ENCODE measurements at places on chromosomes 4 and X.

GRCh38 chr4:4868758-4869723 is 9.6 kb downstream of the MSX1 start:
- no peak for DNase-seq

DNA sequence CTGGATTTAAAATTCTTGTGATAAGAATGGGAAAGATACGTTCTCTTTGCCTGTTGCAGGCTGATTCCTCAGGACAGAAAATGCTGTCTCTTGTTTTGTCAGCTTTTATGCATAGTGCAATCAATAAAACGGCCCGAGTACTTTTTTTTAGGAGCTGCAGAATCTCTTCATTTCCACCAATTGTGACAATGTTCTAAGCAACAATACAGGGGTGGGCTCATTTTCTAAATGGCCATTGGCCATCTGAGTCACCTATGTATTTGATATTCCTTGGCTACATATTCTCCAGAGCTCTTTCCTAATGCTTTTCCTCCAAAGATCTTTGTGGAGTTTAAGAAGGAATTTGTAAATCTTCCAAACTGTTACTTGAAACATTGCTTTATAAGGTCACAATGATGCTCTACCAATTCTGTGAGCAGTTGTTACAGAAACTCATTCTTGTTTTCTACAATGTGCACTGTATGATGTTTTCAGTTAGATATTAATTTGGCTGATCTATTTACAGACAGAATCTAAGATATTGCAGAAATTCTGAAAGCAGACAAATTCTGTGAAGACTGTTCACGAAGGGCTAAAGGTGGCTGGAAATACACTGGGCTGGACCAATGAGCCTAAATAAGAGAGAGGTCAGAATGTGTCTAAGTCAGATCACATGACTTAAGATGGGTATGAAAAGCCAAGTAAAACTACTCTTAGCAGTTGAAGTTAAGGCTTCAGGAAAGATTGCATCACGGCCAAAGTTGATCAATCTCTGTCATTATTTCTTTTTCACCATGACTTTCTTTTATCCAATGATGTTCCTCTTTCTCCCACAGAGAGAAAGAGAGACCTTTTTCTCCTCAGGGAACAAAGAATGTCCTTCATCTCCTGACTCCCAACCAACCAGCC is 33.4 kb downstream of the TAPT1 start:
- DNase-seq = no peak

- no peak for DNase-seq
Measured at GRCh38 chr4:70556856-70557255, 35.2 kb upstream of the AMBN start.

DNA sequence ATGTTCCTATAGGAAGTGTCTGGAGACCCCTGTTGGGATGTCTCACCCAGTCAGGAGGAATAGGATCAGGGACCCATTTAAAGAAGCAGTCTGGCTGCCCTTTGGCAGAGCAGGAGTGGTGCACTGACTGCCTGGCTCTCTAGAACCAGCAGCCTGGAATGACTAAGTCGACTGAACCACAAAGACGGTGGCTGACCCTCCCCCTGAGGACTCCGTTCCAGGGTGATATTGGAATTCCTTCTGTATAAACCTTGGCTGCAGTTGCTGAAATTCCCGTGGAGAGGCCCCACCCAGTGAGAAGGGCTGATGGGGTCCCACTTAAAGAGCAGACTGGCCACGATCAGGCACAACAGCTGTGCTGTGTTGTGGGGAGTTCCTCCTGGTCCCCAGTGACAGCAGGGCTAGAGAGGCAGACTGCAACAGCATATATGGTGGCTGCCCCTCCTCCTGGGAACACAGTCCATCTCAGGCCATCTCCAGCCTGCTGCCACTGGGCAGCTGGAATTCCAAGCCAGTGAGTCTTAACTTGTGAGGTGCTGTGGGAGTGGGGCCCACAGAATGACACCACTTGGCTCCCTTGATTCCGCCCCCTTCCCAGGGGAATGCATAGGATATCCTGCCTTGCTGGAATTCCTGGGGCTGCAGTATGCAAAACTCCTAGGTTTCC is 41.8 kb upstream of the RLIM start:
- no peak for DNase-seq

- DNase-seq = no peak
Measured at GRCh38 chr4:107996949-107997788, 7.5 kb downstream of the HADH start.

DNA sequence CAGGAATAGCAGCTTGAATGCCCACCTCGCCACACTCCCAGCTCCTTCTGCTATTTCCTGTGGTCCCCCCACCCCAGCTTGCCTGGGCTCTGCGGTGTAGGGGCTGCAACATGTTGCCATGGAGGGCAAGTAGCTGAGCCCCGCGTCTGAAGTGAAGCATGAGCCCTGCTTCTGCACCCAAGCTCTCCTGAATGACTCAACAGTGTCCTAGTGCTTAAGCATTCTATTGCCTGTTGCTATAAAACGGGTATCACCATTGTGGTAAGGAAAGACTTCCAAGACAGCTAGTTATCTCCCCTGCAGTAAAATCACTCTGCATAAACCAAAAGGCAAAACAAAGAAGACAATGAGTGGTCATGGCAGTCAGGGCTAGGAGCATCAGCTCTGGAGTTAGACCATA is 31.4 kb upstream of the SPATA4 start:
- DNase-seq = no peak

DNA sequence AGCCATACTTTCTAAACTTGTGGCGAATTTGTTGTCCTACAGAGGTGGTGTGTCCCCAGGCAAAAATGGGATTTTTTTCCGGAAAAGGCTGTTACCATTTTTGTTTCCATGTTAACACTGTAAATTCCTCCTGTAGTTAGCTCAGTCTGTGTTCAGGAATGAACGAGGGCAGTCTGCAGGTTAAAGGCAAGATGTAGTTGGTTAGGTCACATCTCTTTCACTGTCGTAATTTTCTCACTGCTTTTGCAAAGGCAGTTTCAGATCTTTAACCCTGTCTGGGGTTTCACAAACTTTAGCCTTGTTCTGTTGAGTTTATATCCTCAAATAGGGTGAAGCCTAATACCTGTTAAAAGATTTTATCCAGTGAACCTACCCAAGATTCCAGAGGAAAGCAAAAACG is 50.5 kb upstream of the PUDP start:
- no peak for DNase-seq

- DNase-seq = no peak
Measured at GRCh38 chr4:154465085-154465484, 26.5 kb downstream of the DCHS2 start.

DNA sequence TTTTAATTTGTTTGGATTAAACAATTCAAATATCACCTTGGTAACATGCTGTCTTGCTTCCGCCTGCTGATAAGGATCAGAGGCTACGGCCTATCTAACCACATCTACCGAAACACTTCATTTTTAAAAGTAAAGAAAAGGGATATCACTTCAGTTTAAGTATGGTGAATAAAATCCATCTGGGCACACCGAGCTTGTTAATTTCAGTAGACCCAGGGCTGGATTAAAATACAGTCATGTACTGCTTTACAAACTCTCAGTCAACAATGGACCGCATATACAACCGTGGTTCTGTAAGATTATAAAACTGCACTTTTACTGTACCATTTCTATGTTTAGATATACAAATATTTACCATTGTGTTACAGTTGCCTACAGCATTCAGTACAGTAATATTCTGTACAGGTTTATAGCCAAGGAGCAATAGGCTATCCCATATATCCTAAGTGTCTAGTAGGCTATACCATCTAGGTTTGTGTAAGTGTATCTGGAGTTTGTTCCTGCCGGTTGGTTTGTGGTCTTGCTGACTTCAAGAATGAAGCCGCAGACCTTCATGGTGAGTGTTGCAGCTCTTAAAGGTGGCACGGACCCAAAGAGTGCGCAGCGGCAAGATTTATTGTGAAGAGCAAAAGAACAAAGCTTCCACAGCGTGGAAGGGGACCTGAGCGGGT is 40.0 kb downstream of the SEPTIN11 start:
- DNase-seq = no peak

GRCh38 chr4:138182838-138183426 is 59.2 kb downstream of the SLC7A11 start:
- peak; percentile 13 for DNase-seq

DNA sequence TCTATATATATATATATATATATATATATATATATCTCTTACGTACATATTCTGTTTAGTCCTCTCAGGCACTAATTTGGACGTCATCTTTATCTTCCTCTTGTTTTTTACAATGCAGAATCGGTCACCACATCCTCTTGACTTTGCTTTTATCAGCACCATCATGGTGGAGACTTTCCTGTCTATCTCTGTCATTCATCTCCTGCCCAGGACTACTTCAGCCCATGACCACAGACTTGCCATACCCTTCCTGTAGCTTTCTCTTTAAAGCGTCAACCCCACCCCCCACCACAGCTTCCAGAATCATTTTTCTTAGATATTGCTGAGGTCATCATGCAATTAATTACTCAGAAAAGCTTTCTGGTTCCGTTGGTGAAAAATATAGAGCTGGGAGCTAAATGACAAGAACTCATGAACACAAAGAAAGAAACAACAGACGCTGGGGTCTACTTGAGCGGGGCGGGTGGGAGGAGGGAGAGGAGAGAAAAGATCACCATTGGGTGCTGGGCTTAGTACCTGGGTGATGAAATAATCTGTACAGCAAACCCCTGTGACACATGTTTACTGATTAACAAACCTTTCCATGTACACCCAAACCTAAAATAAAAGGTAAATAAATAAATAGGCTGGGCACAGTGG is 30.5 kb upstream of the PRKX start:
- DNase-seq = no peak

GRCh38 chr4:53450773-53451172 is 73.3 kb downstream of the FIP1L1 start:
- no peak for DNase-seq

- peak; percentile 41 for DNase-seq
Measured at GRCh38 chrX:38560776-38561125, 591 bp upstream of the TSPAN7 start.

- no peak for DNase-seq
Measured at GRCh38 chrX:128800138-128800537, 723.2 kb downstream of the SMARCA1 start.

DNA sequence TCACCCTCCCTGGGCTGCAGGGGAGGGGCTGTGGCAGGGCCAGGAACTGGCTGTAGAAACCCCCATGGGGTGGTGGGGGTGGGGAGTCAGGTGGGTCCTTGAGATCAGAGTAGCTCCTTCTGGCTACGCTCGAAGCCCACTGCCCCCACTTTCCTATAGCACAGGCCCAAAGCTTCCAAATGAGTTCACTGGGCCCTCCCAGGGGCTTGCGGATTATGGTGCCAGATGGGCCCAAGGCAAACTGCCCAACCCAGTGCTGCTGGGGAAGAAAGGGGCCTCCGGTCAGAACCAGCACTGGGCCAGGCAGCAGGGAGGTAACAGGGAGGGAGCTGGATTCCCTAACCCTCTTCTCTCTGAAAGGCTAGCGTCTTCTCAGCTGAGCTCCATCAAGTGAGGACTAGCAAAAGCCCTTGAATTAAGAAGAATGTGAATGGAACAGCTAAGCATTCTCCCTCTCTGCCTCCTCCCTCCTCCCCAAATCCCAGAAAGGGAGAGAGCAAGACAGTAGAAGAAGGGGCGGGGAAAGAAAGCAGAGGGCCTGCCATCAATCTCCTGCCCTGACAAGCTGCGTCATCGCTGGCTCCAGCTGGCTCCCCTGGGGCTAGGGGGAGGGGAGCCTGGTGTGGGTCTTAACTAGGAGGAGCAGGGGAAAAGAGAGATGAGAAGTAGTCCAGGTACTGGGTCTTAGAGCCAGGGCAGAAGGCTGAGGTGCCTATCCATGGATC is 34.7 kb downstream of the FRMPD3 start:
- DNase-seq = peak; percentile 30

DNA sequence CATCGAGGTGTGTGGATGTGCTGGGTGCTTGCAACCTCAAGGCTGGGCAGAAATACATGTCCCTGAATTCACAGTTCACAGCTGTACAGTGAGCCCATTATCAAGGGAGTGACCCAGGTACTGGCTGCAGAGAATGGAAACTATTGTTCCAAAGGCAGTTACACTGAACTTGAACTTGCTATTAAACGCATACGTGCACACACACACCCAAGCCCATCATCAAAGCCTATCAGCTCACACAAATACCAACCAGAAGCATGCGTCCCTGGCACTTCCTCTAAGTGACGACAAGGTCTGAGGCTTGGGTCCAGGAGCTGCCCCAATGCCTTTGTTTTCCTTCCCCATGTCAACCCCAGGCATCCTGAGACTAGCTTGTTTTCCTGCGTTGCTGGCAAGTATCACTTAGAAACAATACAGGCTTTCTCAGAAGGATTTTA is 88.6 kb downstream of the IRF2 start:
- DNase-seq = no peak

DNA sequence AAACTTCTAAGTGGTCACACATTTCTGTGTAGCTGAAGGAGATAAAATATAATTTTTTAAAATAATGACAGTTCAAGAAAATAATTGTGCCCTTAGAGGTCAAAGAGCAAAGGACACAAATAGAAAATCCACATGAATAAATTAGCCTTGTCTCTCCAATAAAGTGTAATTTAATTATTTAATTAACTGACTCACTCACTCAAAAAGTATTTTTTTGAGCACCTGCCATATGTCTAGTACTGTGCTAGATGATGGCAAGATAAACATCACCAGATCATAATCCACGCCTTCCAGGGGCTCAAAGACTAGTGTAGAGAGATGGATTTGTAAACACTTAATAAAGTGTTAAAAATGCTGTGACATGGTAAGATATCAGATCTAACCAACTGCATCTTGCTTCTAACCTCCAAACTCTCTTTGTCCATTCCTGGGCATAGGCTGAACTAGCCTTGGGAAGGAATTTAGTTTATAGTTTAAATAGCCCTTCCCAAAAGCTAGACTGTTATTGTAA is 112.5 kb downstream of the SCLT1 start:
- peak; percentile 23 for DNase-seq

DNA sequence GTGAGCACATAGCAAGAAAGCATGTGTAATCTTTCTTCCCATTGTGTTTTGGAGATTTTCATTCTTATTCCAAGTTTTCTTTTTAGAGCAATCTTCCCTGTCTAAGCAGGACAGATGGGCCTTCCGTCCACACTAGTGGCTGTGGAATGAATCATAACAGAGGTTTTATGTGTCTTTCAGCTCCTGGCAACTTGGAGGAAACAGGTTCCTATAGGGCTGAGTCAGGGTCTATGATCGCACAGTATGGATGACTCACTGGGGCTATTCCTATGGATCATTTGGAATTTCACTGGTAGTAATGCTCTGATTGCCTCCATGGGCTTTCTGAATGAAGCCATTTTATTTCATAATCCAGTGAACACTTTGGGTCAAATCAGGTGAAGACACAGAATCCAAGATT is 51.8 kb upstream of the CBLL2 start:
- no peak for DNase-seq

GRCh38 chrX:134746410-134746785 is 88.1 kb upstream of the PLAC1 start:
- DNase-seq = no peak

All from NCI-H1105 treated with DMSO at 0.1 percent for 48 hours (cell line).